Endodermal cell (in vitro differentiated cells): ENCODE measurements at places on chromosomes 6 and 20. TPM values are rescaled to one million over a fixed set of nuclear protein-coding genes. Genes with fewer than 3 reads are reported as not detected.
A peak's percentile ranks its signal among the peaks of the same experiment; 100 is the strongest.

- H3K36me3 ChIP-seq = peaks cover 72% of the 10 kb centered on the region
- no peak overlapping the region for H3K27ac ChIP-seq
- H3K4me1 ChIP-seq = no peaks in the 10 kb centered on the region
- no peak for DNase-seq
These were observed 13.9 kb downstream of the CEP43 start for GRCh38 chr6:167013067-167013466.

DNA sequence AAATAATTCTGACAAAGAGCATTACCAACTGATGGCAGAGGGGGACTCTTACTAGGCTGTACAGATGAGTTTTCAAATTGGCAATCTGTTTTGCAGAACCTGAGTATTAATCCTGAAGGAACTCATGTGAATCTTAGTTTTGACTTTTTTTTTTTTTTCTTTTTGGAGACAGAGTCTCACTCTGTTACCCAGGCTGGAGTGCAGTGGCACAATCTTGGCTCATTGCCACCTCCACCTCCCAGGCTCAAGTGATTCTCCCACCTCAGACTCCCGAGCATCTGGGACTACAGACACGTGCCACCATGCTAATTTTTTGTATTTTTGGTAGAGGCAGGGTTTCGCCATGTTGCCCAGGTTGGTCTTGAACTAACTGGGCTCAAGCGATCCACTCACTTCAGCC lies 49.3 kb downstream of the KCTD20 start:
- no peak overlapping the region for H3K27ac ChIP-seq
- H3K4me3 ChIP-seq = no peak overlapping the region
- DNase-seq = no peak

- no peak overlapping the region for H3K4me3 ChIP-seq
- H3K4me1 ChIP-seq = no peaks in the 10 kb centered on the region
- no peaks in the 10 kb centered on the region for H3K27me3 ChIP-seq
- DNase-seq = no peak
These were observed 18.3 kb upstream of the SEC63 start for GRCh38 chr6:107976155-107976783.

GRCh38 chr20:53001498-53002301 lies 29.5 kb downstream of the TSHZ2 start:
- H3K4me3 ChIP-seq = no peak overlapping the region
- no peaks in the 10 kb centered on the region for H3K27me3 ChIP-seq
- DNase-seq = no peak
- H3K4me1 ChIP-seq = no peaks in the 10 kb centered on the region

DNA sequence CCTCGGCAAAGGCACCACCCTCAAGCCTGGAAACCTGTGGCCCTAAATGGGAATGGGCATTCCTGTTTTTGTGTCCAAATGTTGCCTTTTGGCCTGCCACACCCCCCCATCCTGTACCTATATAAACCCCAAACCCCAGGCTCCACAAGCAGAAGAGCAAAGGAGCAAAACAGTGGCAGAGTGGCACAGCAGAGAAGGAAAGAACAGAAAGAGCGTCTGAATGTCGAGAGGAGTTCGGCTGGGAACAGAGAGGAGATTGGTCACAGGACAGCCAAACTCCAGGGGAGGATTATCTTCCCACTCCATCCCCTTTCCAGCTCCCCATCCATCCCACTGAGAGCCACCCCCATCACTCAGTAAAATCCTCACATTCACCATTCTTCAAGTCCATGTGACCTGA lies 58.0 kb upstream of the PREP start:
- no peaks in the 10 kb centered on the region for H3K36me3 ChIP-seq
- H3K27ac ChIP-seq = no peak overlapping the region
- no peak overlapping the region for H3K4me3 ChIP-seq
- H3K4me1 ChIP-seq = no peaks in the 10 kb centered on the region
- H3K27me3 ChIP-seq = peaks cover 12% of the 10 kb centered on the region

DNA sequence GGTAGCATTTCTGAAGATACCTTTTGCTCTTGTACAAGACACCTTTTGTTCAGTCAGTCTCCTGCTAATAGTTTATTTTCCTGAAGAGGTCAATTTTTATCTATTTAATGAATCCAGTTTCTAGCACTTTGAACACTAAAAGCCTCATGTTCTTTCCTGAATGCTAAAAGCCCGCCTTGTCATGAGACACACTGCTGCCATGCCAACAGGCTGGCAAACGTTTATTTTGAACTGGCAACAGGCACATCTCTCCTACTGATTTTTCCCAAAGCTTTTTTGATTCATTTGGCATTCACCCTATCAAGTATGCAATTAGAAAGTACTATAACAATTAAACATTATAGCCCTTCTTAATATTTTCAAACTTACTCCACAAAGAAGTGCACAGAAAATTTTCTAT lies 421.2 kb upstream of the EYS start:
- DNase-seq = no peak
- H3K27ac ChIP-seq = no peak overlapping the region
- H3K4me1 ChIP-seq = no peaks in the 10 kb centered on the region
- H3K4me3 ChIP-seq = no peak overlapping the region

DNA sequence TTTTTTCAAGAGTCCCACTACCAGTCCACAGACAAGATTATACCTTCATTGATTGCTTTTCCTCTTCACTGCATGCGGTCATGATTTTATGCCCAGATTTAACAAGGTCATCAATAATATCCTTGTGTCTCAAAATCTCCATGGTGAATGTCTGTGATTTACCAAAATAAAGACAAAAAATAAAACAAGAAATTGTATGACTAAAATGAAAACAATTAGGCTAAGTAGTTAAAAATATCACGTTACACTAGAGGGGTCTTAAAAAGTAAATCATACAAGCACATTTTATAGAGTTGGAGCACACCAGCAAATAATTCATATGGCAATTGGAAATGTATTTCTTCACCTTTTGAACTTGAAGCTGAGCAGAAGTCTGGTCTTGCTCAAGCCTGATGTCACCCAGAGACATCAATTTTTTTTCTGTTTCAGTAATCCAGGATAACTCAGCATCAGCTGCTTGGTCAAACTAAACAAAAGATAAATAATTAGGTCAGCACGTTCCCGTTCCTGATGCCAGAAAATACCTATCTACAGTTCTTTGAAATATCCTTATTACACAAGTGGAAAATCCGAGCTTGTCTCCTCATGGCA lies 125.4 kb downstream of the DST start:
- H3K36me3 ChIP-seq = peaks cover 45% of the 10 kb centered on the region
- DNase-seq = no peak
- no peak overlapping the region for H3K4me3 ChIP-seq
- no peak overlapping the region for H3K27ac ChIP-seq

- no peaks in the 10 kb centered on the region for H3K27me3 ChIP-seq
- no peak overlapping the region for H3K27ac ChIP-seq
- no peaks in the 10 kb centered on the region for H3K36me3 ChIP-seq
- no peak overlapping the region for H3K4me3 ChIP-seq
- no peak for DNase-seq
These were observed 394.4 kb upstream of the CDH4 start for GRCh38 chr20:60857708-60858107.

DNA sequence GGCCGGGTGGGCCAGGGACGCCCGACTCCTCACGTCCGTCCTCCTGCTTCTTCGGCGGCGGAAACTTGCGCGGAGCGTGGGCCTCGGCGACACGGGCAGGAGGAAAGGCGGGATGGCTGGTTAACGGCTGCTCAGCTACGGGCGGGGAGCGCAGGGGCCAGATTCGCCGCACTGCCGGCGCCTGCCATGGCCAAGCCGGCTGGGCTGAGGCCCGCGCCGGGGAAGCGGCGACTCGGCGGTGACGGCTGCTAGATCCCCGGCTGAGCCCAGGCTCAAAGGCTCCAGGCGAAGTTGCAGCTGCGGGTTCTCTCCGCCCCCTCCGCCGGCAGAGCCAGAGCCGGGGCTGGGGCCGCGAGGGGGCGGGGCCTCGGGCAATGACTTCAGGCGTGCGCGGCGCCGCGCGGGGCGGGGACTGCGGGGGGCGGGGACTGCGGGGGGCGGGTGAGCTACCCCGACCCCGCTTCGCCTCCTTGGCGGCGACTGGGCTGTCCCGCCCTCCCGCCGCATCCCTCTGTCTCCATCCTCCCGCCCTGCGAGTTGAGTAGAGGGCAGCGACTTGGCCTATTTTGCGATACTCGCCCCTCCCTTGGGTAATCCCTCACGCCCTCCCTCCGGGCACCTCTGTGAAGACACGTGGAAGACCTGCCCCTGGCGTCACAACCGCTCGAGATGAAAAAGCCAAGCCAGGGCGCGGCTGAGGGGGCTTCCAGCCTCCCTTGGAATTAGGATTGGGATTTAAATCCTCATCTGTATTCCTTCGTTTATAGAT lies at the start of gene CEP85L:
Gene CEP85L (minus strand): TSS at position 310 of the 769 bp plus-strand sequence. CDS start 322 bp downstream, outside the sequence.
- peak within 1 kb of the TSS; percentile 84 for H3K4me3 ChIP-seq
- H3K4me1 ChIP-seq = no peaks in the 10 kb centered on the region
- peaks cover 24% of the 10 kb centered on the region for H3K27me3 ChIP-seq
- peak; percentile 97 for DNase-seq
- no peaks in the 10 kb centered on the region for H3K36me3 ChIP-seq

- peaks cover 12% of the 10 kb centered on the region for H3K36me3 ChIP-seq
- no peaks in the 10 kb centered on the region for H3K27me3 ChIP-seq
- H3K4me1 ChIP-seq = no peaks in the 10 kb centered on the region
- DNase-seq = no peak
- H3K27ac ChIP-seq = no peak overlapping the region
These were observed 7.6 kb upstream of the FAM83C start for GRCh38 chr20:35299780-35300179.

- no peak for DNase-seq
- H3K36me3 ChIP-seq = peaks cover 48% of the 10 kb centered on the region
- no peak overlapping the region for H3K27ac ChIP-seq
- no peaks in the 10 kb centered on the region for H3K4me1 ChIP-seq
These were observed 8.6 kb downstream of the TPX2 start for GRCh38 chr20:31747640-31748039.

DNA sequence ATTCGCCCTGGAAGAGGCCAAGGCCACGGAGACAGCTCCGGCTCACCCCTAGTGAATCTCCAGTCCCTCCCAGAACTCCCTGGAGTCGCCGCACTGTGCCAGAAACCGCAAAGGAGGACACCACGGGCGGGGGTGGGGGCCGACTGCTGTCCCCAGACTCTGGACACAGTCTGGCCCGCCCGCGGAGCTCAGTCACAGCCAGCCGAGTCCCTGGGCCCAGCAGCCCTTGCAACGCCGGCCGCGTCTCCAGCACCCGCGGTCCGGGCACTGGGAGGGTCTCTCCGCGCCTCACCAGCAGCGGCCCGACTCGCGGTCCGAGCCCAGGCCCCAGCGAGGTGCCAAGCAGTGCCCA lies 518 bp downstream of the PEX6 start:
- peaks cover 4% of the 10 kb centered on the region for H3K36me3 ChIP-seq
- no peak overlapping the region for H3K27ac ChIP-seq
- H3K27me3 ChIP-seq = no peaks in the 10 kb centered on the region
- DNase-seq = peak; percentile 79

- peaks cover 3% of the 10 kb centered on the region for H3K4me1 ChIP-seq
- no peak overlapping the region for H3K4me3 ChIP-seq
- H3K27me3 ChIP-seq = no peaks in the 10 kb centered on the region
- no peak for DNase-seq
- no peak overlapping the region for H3K27ac ChIP-seq
These were observed 32.4 kb upstream of the ENPP4 start for GRCh38 chr6:46097366-46097765.

GRCh38 chr6:100671740-100672139 lies 207.0 kb upstream of the SIM1 start:
- DNase-seq = no peak
- H3K27ac ChIP-seq = no peak overlapping the region
- H3K36me3 ChIP-seq = no peaks in the 10 kb centered on the region

DNA sequence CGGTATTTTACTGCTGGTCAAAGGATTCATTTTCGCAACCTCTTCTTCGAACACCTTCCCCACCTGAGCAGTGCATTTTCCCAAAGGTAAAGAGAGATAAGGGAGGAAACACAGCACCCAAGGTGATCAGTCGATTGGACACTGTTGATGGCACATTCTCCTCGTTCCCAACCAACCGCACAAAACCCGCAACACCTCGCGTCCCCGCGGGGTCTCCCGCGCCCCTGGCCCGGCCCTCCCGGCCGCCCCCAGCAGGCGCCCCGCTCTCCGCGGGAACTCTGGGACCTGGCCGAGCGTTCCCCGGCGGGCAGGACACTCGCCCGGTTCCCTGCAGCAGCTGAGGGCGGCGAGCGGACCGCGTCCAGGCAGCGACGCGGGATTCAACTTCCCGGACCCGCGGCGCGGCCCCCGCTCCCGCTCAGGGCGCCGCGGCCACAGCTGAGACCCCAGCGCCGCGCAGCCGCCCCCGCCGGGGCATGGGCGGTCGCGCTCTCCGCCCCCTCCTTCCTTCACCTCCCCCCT lies 506 bp downstream of the RGS17 start:
- no peak overlapping the region for H3K27ac ChIP-seq
- no peaks in the 10 kb centered on the region for H3K36me3 ChIP-seq
- peak; percentile 75 for DNase-seq
- H3K4me3 ChIP-seq = peak overlapping the region; percentile 90
- peaks cover 54% of the 10 kb centered on the region for H3K27me3 ChIP-seq

GRCh38 chr6:170022827-170023619 lies 267.9 kb downstream of the DLL1 start:
- H3K36me3 ChIP-seq = no peaks in the 10 kb centered on the region
- peak; percentile 49 for DNase-seq
- H3K27me3 ChIP-seq = no peaks in the 10 kb centered on the region

DNA sequence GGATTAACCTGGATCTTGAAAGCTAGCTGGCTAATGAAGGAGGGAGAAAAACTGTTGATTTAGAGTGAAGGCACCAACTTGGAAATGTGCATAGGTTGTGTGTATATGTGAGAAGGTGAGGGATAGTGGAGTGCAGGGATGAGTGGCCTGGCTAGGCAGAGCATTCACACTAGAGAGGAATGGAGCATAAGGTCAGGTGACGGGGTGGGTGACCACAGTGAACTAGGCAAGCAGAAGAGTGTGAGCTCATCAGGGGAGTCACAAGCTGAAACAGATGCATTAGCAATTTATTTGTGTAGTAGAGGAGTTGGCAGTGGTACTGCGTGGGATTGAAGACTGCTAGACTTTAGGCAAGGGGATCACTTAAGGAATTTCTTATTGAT lies 10.5 kb downstream of the ANKRD66 start:
- H3K4me1 ChIP-seq = no peaks in the 10 kb centered on the region
- no peak overlapping the region for H3K4me3 ChIP-seq
- H3K36me3 ChIP-seq = no peaks in the 10 kb centered on the region
- DNase-seq = no peak
- H3K27me3 ChIP-seq = no peaks in the 10 kb centered on the region
- H3K27ac ChIP-seq = no peak overlapping the region

- H3K27me3 ChIP-seq = no peaks in the 10 kb centered on the region
- H3K27ac ChIP-seq = no peak overlapping the region
- no peaks in the 10 kb centered on the region for H3K36me3 ChIP-seq
- no peak overlapping the region for H3K4me3 ChIP-seq
- H3K4me1 ChIP-seq = no peaks in the 10 kb centered on the region
- DNase-seq = no peak
These were observed 36.2 kb downstream of the THEMIS start for GRCh38 chr6:127864701-127865100.

RSPH9 gene
- 0.38 to 1.5 TPM (median 0.64 TPM) in 3 replicates for total RNA-seq

WDR46 gene
- total RNA-seq = 25.5 to 42.9 TPM (median 41.4 TPM) in 3 replicates

TAF11 gene
- total RNA-seq = 32.9 to 50.4 TPM (median 46.9 TPM) in 3 replicates

TSHZ2 gene
- 0.13 to 0.31 TPM (median 0.21 TPM) in 3 replicates for total RNA-seq

PTCRA gene
- not detected in 3 replicates for total RNA-seq

CNKSR3 gene
- total RNA-seq = 7.1 to 8.7 TPM (median 8.0 TPM) in 3 replicates
